ENCODE measurements at places on chromosomes 5 and 9.

DNA sequence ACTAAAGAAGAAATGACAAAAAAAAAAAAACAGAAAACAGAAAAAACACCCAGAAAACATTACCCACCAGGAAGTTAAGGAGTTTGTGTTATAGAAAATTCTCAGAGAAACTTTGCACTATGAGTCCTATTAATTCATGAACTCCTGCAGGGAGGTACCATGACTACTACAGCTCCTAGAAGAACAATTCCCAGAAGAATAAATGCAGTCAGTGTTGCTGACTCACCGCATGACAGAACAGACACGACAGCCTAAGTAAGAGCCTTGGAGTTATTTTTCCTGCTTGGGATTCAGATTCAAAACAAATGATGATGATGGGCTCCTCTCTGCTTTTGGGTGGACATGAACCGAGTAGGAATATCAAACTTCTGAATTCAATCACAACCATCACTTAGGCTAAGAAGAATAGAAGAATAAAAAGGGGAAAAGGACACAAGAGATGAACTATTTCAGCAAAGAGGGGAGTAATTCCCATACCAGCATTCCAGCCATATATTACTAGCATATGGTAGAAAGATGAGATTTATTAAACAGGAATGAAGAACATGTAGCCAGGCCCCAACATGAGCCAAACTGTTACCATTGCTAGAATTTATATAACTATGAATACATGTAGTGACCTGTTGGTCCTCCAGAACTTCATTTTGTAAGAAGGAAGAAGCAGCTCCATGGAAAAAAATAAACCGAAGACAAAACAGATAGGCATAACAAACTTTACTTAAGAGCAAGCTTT, 209.6 kb upstream of the PDE4D start:
- DNase-seq: no peak

GRCh38 chr9:110330484-110331105, 7.1 kb downstream of the TXNDC8 start:
- DNase-seq: no peak

DNA sequence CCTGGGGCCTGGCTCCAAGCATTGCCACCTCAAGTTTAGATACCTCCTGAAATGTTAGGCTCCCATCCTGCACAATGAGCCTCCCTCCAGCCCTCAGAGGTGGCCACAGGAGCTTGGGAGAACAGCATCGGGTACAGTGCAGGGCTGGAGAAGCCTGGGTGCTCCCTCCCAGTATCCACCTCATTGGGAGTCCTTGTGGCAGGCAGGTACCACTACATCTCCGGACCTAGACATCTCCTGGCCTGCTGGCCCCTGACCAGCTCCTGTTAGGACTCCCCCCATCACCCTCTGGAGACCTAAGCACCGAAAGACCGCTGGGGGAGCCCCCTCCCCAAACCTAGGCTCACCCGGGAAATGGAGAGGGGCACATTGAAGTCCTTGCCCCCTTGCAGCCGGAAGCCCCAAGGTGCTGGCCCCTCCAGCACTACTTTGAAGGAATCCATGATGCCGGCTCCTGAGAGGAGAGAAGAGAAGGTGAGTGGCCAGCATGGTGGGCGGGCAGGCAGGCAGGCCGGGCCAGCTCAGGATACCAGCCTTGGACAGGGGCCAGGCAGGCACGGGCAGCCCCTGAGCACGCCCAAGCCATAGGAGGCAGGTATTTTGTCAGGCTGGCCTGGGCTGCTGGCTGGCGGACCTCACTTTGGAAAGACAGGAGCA, 1.2 kb downstream of the PDLIM7 start:
- no peak for DNase-seq

DNA sequence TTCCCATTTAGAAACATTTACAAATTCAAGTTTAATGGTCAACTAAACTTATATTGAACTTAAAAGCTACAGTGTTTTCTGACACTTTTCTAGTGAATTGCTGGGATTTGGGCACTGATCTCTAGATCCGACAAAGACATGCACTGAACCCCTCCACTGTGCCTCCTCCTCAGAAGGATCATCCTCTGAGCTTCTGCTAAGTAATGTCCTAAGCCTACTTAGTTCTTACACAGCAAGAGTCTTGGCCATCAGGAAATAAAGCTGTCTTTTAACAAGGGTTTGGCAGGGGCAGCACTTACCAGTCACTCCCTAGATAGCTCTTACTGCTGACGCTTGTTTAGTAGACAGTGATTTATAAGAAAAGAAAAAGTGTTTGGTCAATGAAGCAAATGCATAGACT, 50.5 kb downstream of the FAM81B start:
- DNase-seq: no peak

DNA sequence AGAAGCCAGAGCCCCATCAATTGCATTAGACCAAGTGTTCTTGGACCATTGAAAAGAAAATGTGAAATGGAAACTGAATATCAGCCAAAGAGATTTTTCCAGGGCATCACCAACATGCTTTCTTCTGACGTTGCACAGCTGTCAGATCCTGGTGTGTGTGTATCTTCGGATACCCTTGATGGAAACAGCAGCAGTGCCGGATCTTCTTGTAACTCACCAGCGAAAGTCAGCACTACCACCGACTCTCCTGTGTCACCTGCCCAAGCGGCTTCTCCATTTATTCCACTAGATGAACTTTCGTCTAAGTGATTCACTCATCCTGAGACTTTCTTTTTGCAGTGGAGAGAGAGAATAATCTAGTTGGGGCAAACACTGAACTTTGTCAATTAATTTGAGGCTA, 75.7 kb downstream of the PIP5K1B start:
- peak; percentile 7 for DNase-seq

- DNase-seq: no peak
Measured at GRCh38 chr5:172593306-172593705, 47.8 kb upstream of the NEURL1B start.

All from stimulated activated CD4-positive, alpha-beta T cell treated with anti-CD3 and anti-CD28 coated beads, Interleukin-15, amount 100 ng/mL, for 48 hours (primary cell).